ENCODE measurements at places on chromosomes 3 and 15. TPM values are rescaled to one million over a fixed set of nuclear protein-coding genes. Genes with fewer than 3 reads are reported as not detected.
A peak's percentile ranks its signal among the peaks of the same experiment; 100 is the strongest.

GRCh38 chr3:127909646-127910045 lies 5.4 kb upstream of the KBTBD12 start:
- H3K4me3 ChIP-seq, result no peak overlapping the region
- DNase-seq, result no peak

DNA sequence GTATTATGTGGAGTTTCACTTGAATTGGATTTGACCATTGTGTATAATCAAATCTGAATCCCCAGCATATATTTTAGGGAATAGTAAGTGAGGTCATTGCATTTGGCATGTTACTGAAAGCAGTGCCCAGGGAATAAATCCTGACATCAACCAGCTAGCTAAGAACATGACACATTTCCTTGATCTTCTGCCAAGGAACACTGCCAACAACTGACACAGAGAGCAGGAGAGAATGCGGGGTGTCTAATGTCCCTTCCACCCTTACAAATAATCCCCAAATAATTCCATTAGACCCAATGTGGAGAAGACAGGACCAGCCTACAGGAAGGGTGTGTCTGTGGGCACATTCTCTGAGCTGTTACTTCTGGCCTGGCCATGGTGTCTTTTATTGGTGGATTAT lies 30.6 kb upstream of the UBE3A start:
- no peak overlapping the region for H3K27ac ChIP-seq
- H3K4me3 ChIP-seq, result no peak overlapping the region
- no peak for DNase-seq
- no peaks in the 10 kb centered on the region for H3K27me3 ChIP-seq

- no peaks in the 10 kb centered on the region for H3K36me3 ChIP-seq
- H3K4me3 ChIP-seq, result no peak overlapping the region
- no peak overlapping the region for H3K27ac ChIP-seq
These were observed 6.5 kb upstream of the TBC1D23 start for GRCh38 chr3:100254168-100254777.

DNA sequence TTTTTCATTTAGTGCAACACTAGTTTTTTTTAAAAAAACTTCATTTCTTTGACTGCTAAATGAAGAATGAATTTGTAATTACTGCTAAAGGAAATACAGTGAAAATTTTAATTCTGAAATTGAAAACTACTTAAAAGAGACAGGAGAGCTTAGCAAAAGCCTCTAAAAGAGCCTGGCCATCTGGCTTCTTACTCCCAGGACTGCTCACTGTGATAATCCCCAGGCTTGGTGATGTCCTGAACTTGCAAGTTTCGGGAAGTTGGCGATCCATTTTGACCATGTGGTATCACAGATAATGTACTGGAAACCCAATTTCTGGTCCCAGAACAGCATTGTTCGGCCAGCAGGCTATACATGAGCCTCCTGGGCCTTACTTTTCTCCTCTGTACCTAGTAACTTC lies 292.1 kb downstream of the FGF12 start:
- no peaks in the 10 kb centered on the region for H3K27me3 ChIP-seq
- no peaks in the 10 kb centered on the region for H3K4me1 ChIP-seq
- no peak overlapping the region for H3K4me3 ChIP-seq
- DNase-seq, result no peak

- H3K36me3 ChIP-seq, result no peaks in the 10 kb centered on the region
- DNase-seq, result no peak
- peak overlapping the region; percentile 93 for H3K27ac ChIP-seq
- no peaks in the 10 kb centered on the region for H3K27me3 ChIP-seq
These were observed 758 bp downstream of the SELENOK start for GRCh38 chr3:53890726-53891475.

DNA sequence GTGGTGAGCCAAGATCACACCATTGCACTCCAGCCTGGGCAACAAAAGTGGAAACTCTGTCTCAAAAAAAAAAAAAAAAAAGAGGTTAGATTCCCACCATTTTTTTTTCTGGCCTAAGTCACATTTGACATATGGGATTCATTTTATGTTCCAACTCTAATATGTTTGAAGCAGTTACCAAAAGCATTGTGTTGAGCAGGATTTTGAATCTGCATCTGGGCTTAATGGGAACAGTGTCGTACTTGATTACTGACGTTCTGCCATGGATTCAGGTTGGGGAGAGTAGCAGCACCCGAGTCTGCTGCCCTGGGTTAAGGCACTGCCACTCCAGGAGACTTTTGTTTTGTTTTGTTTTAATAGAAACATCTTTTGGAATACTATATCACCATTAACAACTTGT lies 348.7 kb upstream of the TBL1XR1 start:
- no peaks in the 10 kb centered on the region for H3K4me1 ChIP-seq
- H3K36me3 ChIP-seq, result no peaks in the 10 kb centered on the region
- H3K4me3 ChIP-seq, result no peak overlapping the region
- no peak overlapping the region for H3K27ac ChIP-seq
- H3K27me3 ChIP-seq, result no peaks in the 10 kb centered on the region

GRCh38 chr3:114762144-114762543 lies 384.9 kb downstream of the ZBTB20 start:
- H3K4me3 ChIP-seq, result no peak overlapping the region
- H3K27me3 ChIP-seq, result no peaks in the 10 kb centered on the region
- DNase-seq, result no peak
- H3K36me3 ChIP-seq, result no peaks in the 10 kb centered on the region

DNA sequence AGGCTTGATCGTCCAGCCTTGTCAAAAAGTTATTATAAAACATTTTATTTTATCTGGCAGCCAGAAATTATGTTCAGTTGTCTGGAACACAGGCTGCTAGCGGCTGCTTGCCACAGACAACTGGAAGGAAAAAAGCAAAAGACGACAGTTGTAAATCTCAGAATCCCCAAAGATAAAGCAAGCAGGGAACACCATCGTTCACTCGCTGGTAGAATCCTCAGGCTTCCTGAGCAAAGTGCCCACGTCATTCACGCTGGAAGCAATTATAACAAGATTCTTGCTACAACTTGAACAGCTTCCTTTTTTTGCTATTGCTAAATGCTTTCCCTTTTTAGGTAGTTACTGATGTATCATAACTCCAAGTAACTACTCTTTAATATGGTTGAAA lies 33.6 kb downstream of the ADAMTS17 start:
- H3K4me1 ChIP-seq, result no peaks in the 10 kb centered on the region
- DNase-seq, result no peak
- no peak overlapping the region for H3K4me3 ChIP-seq
- H3K27me3 ChIP-seq, result no peaks in the 10 kb centered on the region
- H3K27ac ChIP-seq, result peak overlapping the region; percentile 50

DNA sequence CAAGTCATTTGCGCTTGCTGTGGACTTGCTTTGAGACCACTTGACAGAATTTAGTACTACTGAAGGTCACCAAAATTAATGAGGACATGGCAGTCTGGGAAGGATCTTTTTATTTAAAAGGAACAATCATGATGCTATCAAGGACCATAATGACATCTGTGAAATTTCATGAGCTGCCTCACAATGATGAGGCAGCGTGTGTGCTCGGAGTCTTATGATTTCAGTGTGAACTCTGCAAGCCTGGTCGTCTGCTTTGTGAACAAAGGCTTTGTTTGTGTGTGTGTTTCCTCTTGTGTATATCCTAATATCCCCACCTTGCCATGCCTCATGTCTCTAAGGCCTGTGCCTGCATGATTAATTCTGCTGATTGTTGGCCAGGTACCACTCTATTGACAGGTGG lies 46.7 kb downstream of the RAD54L2 start:
- no peak overlapping the region for H3K27ac ChIP-seq
- H3K27me3 ChIP-seq, result no peaks in the 10 kb centered on the region
- no peak for DNase-seq
- H3K4me1 ChIP-seq, result no peaks in the 10 kb centered on the region
- no peak overlapping the region for H3K4me3 ChIP-seq

GRCh38 chr15:98648654-98649471 lies 524 bp downstream of the IGF1R start:
- H3K27me3 ChIP-seq, result no peaks in the 10 kb centered on the region
- H3K36me3 ChIP-seq, result no peaks in the 10 kb centered on the region
- H3K4me1 ChIP-seq, result no peaks in the 10 kb centered on the region
- peak overlapping the region; percentile 95 for H3K27ac ChIP-seq
- DNase-seq, result no peak

DNA sequence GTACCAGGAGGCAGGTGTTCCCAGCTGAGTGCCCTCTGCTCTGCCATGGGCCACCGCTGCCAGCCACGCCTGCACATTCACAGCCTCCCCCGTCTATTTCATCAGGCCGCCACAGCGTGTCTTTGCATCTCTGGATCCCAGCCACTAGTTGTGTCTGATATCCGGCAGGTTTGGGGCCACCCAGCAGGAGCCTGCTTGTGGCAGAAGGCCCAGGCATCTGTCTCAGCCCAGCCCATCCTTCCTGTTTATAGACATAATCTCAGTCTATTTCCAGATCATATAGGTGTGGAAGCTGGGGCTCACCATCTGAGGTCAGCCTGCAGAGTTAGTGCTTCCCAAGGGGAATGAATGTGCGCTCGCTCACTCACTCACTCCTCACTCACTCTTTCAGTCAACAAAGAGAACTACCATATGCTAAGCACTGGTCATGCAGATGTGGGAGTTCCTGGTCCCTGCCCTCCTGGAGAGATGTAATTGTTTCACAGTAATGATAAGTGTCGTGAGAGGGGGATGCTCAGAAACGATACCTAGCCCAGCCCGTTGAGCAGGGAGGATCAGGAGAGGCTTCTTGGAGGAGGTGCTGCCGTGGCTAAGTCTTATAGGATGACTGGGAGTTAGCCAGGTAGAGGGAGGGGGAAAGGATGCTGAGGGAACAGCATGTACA lies 60.6 kb downstream of the FGD5 start:
- no peak overlapping the region for H3K27ac ChIP-seq
- no peaks in the 10 kb centered on the region for H3K36me3 ChIP-seq
- H3K4me3 ChIP-seq, result no peak overlapping the region
- no peaks in the 10 kb centered on the region for H3K27me3 ChIP-seq

GRCh38 chr15:69424001-69424400 lies 9.9 kb downstream of the KIF23 start:
- no peaks in the 10 kb centered on the region for H3K27me3 ChIP-seq
- no peak overlapping the region for H3K4me3 ChIP-seq
- H3K4me1 ChIP-seq, result no peaks in the 10 kb centered on the region

DNA sequence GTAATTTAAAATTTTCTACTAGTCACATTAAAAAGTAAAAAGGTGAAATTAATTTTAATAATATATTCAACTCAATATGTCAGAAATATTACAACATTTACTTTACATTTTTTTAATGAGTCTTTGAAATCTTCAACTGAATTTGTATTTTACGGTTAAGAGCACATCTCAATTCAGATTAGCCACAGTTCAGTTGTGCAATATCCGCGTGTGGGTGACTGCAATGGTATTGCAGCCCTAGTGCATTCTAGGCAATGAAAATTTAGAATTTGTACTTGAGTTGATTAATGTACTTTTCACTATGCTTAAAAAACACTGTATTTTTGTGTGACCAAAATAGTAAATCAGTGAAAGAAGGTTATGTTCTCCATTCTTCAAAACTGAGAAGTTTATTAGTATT lies 57.3 kb downstream of the CEP63 start:
- H3K27ac ChIP-seq, result no peak overlapping the region
- H3K27me3 ChIP-seq, result no peaks in the 10 kb centered on the region
- H3K4me1 ChIP-seq, result no peaks in the 10 kb centered on the region
- H3K4me3 ChIP-seq, result no peak overlapping the region
- DNase-seq, result no peak
- no peaks in the 10 kb centered on the region for H3K36me3 ChIP-seq

DNA sequence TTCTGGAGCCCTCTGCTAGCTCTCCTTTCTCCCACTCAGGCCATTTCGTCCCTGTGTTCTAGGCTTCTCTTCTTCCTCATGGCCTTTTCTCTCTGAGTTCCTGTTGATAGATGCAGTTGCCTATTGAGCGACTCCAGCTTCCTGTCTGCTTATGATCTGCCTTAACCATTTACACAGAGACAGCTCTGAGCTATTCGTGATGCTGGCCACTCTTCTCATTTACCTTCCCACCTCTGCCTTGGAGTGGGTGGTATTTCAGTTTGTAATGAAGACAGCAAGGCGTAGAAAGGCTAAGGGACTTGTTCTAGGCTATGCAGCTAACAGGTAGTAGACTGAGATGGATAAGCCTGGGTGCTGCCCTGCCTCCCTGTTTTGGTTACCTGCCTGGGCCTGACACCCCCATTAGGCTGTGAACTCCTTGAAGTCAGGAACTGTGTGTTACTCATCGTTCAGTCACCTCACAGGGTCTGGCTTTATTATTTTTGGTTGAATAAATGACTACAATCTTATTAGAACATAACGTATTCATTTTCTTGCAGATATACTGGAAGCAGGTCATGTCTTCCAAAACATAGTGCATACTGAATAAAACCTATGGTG lies 12.6 kb upstream of the ZBTB47 start:
- H3K36me3 ChIP-seq, result peaks cover 4% of the 10 kb centered on the region
- no peak overlapping the region for H3K27ac ChIP-seq
- no peaks in the 10 kb centered on the region for H3K4me1 ChIP-seq
- DNase-seq, result no peak

SST gene
- total RNA-seq, result not detected

SEMA6D gene
- total RNA-seq, result 22.8 TPM

SPINT1 gene
- 86.5 TPM for total RNA-seq

HYAL1 gene
- 16.1 TPM for total RNA-seq

SLC12A1 gene
- not detected for total RNA-seq

GOLGA6L7 gene
- total RNA-seq, result not detected

PP2D1 gene
- not detected for total RNA-seq

PLA2G4F gene
- 2.0 TPM for total RNA-seq

FBXW12 gene
- total RNA-seq, result not detected

CPB1 gene
- 33.8 TPM for total RNA-seq

CCR3 gene
- total RNA-seq, result not detected

SEMA3F gene
- total RNA-seq, result 26.9 TPM

TLR9 gene
- 0.29 TPM for total RNA-seq

ADAMTS9 gene
- 50.6 TPM for total RNA-seq

Measured in breast epithelium (tissue), 4 donors.